ENCODE measurements at places on chromosomes 7 and 10.

- no peak for DNase-seq
These were observed 13.8 kb downstream of the TMEM273 start for GRCh38 chr10:49174261-49174925.

- no peak for DNase-seq
These were observed 130.1 kb upstream of the INHBA start for GRCh38 chr7:41832941-41833340.

GRCh38 chr10:99484626-99485581 is 47.8 kb upstream of the NKX2-3 start:
- DNase-seq = no peak

DNA sequence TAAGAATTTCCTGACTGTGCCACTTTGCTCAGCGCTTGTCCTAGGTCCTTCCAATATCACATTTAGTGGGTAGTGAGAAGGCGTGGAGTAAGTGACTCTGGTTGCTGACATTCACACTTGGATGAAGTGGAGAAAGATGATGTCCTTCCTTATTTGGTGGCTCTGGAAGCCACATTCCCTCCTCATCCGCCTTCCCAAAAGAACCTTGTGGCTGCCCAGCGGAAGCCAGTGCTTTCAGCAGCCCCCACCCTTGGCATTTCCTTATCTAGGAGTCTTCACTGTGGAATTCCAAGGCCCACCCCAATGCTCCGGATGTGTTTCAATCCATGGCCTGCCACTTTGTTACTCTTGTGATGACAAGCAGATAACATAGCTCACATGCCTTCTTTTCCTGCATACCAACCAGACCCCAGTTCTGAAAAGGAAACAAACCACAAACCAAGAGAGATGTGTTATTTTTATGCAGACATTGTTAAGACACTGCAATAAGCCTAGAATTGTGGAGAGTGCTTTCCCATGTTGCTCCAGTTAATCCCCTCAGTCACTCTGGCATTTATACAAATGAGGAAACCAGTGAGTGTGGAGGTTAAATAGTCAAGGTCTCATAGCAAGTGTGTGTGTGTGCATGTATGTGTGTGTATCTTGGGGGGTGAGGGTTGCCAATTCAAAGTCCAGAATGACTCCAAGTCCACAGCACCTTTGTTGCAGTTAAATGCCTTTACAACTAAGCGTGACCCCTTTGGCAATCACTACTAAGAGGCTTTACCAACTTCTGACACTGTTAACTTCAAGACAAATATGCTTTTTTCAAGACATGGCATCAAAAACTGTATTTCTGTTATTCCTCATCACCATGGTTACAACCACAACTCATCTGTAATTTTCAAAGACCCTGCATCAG is 10.3 kb upstream of the ANKRD1 start:
- no peak for DNase-seq

GRCh38 chr7:33500703-33501701 is 371.6 kb downstream of the BBS9 start:
- DNase-seq = no peak

- no peak for DNase-seq
These were observed 422.9 kb upstream of the MKI67 start for GRCh38 chr10:128549101-128549608.

DNA sequence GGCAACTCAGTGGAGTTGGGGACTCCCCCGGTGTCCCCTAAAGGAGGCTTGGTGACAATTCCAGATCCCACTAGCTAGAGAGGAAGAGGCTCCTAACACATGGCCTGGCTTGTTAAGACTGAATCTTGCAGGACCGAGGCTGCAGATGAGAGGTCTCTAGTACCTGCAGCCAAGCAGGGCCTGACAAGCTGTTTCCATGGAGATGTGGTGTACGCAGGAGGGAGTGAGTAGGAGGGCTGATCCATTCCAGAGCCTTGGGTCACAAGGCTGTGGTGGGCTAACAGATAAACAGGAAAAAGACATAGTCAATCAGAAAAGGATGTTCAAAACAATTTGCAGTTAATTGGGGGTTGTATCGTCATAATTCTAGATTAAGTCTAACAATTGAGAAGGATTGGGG is 77.3 kb upstream of the MKLN1 start:
- DNase-seq = no peak

- no peak for DNase-seq
These were observed 173.9 kb downstream of the FOXP2 start for GRCh38 chr7:114588506-114588905.

DNA sequence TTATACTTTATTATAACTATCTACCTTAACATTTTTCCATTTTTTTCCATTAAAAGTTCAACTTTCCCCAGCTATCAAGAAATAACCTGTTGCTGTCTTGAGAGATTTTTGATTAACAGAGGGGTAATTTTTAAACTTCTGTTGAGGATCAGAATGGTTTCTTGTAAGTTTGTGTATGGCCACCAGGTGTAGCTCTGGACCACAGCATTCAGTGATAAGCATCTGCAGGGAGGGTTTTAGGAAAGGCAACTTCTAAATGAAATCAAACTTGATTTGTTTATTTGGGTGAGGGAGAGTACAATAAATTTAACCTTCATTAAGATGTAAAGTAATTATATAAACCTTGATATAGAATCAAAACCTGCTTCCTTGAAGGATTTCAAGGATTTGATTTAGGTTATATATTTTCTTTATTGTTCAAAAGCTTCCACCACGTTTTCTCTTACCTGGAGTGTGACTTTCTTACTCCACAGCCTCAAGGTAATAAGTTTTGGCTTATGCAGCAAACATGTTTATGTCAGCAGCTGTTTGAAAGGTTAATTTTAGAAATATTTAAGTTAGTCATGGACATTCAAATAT is 153.3 kb downstream of the STK31 start:
- no peak for DNase-seq

GRCh38 chr7:1096156-1097119 is 8.5 kb downstream of the GPER1 start:
- DNase-seq = no peak

- DNase-seq = no peak
These were observed 35.3 kb downstream of the NET1 start for GRCh38 chr10:5447611-5448071.

DNA sequence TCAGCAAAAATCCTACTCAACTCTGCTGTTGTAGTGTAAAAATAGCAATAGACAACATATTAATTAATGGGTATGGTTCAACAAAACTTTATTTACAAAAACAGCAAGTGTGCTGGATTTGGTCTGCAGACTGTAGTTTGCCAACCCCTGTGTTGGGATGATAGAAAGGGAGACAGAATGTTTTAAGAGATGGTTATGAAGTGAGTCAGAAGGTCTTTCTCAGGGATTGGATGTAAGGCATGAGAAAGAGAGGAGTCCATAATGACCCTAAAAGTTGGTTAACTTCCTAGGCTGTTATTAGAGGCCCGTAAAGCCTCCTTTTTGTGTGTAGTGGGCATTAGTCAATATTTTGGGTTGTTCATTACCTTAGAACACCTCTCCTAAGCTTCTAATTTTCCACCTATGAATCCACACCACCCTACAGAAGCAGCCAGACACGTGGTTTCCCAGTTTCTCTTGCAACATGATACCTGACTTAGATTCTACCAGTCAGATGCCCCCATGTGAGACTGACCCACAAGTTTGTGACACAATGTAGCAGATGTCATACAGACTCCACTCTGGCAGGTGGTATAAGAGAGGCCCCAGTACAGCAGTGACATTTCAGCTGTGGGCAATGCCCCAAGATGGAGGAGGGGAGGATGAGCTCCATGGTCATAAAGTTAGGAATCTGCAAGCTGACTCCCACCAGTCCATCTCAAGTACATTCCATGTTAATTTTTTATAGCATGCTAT is 1015.6 kb downstream of the KCNMA1 start:
- no peak for DNase-seq

GRCh38 chr10:19947215-19947614 is 131.0 kb downstream of the PLXDC2 start:
- DNase-seq = no peak

- DNase-seq = no peak
These were observed 423.8 kb downstream of the GFRA1 start for GRCh38 chr10:115849197-115849596.

DNA sequence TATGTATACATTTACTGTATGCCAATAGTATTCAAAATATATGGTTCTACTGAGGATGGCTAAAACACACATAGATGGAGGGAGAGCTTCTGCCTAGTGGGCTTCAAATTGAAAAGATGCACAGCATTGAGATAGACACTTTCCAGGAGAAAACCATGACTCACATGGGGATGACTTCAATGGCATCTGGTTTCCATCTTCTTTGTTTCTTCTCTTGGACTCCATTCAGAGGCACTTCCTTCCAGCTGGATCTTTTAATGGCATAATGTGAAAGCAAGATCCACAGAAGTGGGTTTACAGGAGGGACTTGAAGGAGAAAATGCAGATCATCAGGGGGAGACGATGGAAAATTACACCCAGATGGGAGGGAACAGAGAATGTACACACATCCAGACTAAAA is 84.9 kb downstream of the ZNF365 start:
- no peak for DNase-seq

DNA sequence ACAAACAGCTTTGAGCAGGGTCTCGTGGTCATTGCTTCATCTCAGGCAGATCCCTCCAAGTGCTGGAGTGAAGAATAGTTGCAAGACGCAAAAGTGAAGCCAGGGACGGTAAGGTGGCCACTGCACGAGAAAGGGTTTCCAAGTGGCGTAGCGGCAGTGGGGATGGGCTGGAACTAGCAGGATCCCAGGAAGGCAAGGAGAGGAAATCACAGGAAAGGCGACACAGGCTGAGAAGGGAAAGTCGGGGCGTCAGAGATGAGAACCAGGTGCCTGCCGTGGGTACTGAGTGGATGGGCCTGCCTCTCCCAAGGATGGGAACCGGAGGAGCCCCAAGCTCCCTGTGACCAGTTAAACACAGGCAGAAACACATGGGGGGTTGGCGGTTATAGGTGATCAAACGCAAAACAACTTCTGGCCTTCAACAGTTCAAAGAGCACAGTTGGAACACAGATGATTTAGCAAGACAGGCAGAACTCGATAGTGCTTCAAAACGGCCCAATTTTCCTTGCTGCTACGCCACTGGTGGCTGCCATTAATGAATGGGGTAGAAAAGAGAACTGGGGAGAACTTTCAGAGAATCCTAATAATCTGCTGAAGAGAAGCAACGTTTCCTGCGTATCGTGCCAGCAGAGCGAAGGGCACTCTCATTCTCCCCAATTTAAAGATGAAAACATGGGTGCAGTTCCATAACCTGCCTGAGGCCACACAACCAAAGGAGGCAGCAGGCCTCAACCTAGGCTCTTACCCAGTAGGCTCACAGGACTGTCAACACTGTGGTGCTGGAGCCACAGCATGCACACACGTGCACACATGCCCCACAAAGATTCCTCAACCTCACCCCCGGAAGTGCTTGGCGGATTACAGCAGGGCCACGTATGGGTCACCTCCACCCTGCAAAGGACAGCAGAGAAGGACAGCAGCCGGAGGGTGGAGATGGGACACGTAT is 61.9 kb downstream of the MAD1L1 start:
- DNase-seq = no peak

- DNase-seq = no peak
These were observed 121.6 kb downstream of the EGFR start for GRCh38 chr7:55140221-55140940.

- DNase-seq = no peak
These were observed 99.7 kb upstream of the CAV2 start for GRCh38 chr7:116399819-116400218.

DNA sequence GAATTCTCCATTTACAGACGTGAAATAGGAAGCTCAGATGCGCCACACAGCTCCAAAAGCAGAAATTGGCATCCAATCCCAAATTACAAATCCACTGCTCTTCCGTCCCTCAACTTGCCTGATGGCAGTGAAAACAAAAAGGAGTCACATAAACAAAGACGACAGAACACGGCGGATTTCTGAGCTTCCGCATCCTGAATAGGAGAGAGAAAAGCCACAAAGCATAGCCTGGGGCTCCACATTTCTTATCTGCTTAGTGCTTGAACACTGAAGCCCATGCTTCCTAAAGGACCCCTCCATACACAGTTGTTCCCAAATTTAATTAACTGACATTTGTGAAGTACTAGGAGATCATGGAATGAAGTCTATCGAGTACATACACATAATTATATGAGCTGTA is 32.6 kb downstream of the BEND7 start:
- no peak for DNase-seq

DNA sequence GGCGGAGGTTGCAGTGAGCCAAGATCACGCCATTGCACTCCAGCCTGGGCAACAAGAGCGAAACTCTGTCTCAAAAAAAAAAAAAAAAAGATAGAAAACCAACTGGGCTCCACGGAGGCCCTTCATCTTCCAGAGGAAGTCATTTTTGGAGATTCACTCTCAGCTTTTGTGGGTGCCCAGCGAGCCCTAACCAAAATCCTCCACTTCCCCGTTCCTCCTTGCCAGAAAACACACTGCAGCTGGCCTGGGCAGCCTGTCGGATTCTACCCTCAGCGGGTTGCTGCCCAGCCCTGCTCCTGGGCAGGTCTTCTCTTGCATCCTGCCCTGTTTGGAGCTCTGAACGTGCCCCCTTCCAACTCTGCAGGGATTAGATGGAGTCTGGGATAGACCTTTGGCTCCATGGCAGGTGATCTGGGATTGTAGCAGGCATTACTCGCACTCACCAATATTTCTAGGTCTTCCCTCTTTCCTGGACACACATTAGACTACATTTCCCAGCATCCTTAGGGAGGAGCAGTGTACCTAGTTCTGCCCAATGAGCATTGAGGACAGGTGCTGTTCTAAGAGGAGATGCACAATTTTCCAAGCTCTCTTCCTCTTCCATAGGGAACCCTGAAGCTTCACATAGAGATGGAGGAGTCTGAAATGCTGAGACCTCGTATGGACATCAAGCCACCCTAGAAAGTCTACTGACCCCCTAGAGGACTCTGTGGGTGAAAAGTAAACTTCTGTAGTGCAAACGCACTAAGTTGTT is 4.6 kb downstream of the GRID2IP start:
- no peak for DNase-seq

DNA sequence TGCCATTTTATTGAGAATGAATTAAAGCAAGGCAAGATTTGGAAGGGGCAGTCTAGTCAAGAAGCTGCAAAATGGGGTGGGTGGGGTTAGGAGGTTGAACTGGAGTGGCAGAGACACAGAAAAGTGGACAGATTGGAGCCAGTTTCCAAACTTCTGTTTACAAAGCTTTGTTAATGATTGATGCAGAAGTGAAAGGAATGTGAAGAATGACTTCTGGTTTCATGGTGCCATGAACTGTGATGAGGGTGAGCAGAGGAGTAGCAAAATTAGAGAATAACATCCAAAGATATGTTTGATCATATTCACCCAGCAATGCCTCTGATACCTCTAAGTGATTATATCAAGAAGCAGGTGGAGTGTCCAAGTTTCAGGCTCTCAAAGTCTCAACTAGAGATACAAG is 1118.0 kb upstream of the C7orf33 start:
- DNase-seq = no peak

Measured in bone marrow (tissue), 2 donors.